ENCODE measurements at places on chromosomes 11 and 22.

DNA sequence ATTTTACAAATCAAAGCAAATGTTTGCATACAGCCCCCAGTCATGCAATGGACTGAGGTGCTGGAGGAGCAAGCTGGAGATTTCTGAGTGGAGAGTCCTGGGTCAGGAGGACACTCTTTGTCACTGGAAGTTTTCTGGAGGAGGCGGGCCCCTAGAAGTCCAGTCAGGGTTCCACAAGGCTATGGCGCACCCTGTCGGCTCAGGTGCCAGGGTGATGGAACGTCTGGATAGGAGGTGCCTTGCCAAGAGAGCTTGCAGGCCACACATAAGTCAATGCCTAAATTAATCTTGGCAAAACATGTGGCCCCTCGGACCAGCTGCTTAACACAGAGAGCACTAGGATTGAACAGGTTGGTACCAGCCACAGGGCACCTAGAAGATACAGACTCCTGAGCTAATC, 174.7 kb upstream of the CADM1 start:
- DNase-seq, result no peak

DNA sequence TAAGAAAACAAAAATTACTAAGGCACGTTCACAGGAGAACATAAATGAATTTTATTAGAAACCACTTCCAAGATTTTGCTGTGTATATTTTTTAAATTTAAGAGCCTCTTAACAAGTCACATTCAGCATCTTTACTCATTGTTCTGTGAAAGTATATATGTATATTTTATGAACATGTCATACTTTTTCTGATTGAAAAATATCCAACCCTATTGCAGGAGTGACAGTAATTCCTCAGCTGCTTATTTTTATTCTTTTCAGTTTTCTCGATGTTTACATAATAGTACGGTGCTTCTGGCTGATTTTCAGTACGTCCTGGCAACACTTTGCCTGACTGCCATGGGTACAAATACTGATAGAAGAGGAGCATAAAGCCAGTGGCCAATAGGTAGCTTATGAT, 41.8 kb downstream of the XKR3 start:
- DNase-seq, result no peak

- no peak for DNase-seq
These were observed at the start of gene DNAJB13 for GRCh38 chr11:73950869-73951710. DNAJB13 (plus strand) TSS chr11:73951026; CDS start chr11:73951070, 44 bp downstream.

DNA sequence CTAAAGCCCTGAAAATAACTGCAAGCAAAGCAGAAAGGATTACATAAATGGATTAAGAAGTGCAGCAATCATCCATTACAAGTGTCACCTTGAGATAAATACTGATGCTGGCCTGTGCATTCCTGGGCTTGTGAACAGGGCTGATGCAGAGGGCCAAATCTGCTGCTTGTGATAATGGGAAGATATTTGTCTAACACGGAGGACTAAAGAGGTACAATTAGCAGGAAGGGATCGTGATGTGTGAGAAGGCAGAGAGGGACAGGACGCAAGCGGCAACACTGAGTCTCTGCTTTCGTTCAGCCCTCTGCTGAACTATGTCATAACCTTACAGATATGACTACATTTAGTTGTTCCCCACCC, 107.7 kb upstream of the DDI1 start:
- no peak for DNase-seq

- no peak for DNase-seq
These were observed 291.2 kb downstream of the CADM1 start for GRCh38 chr11:115213007-115213406.

DNA sequence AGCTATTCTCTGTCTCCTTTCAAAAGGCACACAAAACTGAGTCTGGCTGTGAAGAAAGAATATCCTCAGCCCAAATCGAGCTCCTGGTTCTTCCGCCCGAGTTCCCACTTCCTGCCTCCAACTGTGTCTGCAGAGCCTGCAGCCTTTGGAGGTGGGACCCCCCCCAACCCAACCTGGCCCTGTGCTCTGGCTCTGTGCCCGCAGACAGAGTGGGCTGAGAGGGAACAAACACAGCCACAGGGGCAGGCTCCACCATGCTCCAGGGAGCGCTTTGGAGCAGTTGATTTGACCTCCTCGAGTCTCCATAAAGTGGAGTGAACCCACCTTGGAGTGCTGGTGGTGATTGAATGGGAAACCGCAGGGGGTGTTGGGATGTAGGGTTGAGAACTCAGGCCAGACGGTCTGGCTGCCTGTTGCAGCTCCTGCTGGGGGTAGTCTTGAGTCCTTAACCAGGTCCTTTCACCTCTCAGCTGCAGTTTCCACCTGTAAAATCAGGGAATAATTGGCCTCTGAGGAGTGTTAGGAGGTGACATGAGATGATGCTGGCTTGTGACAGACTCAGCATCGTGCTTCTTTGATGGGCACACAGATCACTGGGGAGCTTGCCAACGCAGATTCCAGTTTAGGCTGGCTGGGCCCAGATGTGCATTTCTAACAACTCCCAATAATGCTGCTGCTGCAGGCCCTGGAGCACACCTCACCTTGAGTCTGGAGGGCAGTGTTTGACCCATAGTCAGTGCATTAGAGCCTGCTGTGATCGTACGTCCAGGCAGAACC, 11.4 kb downstream of the DAGLA start:
- no peak for DNase-seq

GRCh38 chr11:128949791-128950454, 7.3 kb upstream of the TP53AIP1 start:
- no peak for DNase-seq

GRCh38 chr22:23682827-23683355, 7.9 kb upstream of the RGL4 start:
- DNase-seq, result no peak

DNA sequence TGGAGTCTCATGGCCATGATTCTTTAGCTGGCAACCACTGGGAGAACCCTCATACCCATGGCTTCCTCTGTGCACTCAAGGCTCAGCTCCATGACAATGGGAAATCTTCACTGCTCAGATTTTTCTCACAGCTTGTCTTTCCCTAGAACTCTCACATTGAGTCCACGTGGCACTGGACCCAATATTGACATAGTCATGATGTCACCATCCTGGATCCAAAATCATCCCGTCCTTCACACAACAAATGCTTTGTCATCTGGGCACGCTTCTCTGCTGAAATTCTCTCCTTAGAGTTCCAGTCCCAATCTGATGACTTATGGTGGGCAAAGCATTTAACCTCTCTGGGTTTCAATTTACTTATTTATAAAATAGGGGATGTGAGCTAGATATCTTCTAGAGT, 37.7 kb upstream of the CD44 start:
- DNase-seq, result no peak

- DNase-seq, result peak; percentile 99
These were observed 35.8 kb downstream of the MAML2 start for GRCh38 chr11:96306933-96307775.

- no peak for DNase-seq
These were observed 57.0 kb upstream of the LYVE1 start for GRCh38 chr11:10625281-10625981.

DNA sequence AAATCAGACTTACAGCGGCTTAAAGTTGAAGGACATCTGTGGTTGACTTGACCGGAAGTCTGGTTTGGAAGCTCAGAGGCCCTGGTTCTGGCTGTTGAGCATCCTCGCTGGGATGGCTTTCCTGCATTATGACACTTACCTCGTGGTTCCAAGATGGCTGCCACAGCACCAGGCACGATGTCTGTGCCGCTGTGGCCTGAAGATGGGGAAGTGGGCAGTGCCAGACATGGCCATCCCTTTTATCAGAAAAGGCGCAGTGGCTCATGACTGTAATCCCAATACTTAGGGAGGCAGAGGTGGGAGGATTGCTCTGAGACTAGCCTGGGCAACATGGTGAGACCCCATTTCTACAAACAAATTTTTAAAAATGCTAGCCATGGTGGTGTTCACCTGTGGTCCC, 40.5 kb downstream of the CD82 start:
- no peak for DNase-seq

- no peak for DNase-seq
These were observed 742 bp downstream of the P2RY2 start for GRCh38 chr11:73218830-73219215.

DNA sequence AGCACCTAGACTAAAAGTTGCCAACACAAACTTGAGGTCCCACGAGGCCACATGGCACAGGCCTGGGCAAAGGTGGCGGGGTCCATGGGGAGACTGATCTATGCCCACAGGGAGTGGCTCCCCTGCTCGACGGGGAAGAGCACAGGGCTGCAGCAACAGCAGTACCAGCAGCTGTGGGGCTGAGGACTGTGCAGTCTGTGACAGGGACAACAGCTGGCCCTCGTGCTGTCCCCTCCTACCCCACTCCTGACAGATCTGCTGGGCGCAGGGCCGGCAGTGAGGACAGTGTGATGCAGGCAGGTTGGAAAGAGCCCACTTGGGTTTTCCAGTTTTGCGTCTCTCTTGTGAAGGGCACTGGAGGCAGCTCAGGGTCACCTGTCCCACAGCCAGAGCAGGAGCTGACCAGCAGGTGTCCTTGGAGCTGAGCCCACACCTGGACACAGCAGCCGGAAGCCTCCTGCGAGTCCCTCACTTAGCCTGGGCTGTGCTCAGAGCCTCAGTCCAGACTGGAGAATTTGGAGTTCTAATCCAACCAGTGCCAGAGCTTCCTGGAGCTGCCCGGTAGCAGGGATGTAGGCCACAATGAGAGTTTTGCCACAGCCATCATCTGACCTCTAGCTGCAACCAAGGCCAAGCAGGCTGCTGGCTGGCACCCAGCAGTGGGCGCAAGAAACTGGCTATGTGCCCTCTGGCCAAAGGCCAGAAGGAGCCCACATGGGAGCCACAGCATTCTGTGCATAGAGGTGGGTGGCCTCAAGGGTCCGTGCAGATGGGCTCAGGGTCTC, 3.6 kb upstream of the GAS2L1 start:
- no peak for DNase-seq

DNA sequence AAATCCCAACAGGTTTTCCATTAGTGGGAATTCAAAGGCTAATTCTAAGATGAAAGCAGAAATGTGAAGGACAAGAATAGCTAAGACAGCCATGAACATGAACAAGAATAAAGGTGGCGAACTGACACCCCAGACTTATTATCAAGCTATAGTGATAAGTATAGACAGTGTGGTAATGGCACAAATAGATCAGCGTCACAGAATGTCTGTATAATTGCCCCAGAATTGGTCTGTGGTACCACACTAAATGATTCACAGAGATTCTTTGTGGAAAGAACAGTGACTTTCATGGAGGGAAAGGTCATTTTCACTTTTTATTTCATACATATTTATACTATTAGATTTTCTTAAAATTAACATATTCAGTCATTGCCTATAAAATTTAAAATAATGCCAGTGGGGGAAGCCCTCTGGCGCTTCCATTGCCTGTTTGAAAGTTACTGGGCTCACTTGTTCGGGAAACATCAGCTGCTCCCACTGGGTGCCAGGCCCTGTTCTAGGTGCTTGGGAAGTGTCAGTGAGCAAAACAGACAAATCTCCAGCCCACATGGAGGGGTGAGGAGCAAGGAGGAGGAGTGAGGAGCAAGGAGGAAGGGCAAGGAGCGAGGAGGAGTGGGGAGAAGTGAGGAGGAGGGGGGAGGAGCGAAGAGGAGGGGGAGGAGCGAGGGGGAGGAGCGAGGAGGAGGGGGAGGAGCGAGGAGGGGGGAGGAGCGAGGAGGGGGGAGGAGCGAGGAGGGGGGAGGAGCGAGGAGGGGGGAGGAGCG, 11.3 kb upstream of the NLRP6 start:
- no peak for DNase-seq

- DNase-seq, result no peak
These were observed 52.2 kb downstream of the C22orf42 start for GRCh38 chr22:32106930-32107329.

- no peak for DNase-seq
These were observed 657 bp downstream of the CWC15 start for GRCh38 chr11:94972700-94973098.

GRCh38 chr11:68727783-68728182, 23.5 kb downstream of the TESMIN start:
- DNase-seq, result no peak

- no peak for DNase-seq
These were observed 2.3 kb upstream of the TBX1 start for GRCh38 chr22:19757985-19758895.

- no peak for DNase-seq
These were observed 217.7 kb downstream of the CNTN5 start for GRCh38 chr11:99238401-99238800.

- no peak for DNase-seq
These were observed 31.9 kb downstream of the FLI1 start for GRCh38 chr11:128725630-128726319.

- peak; percentile 45 for DNase-seq
These were observed 75.0 kb downstream of the JRKL start for GRCh38 chr11:96464700-96465307.

- no peak for DNase-seq
These were observed 24.1 kb downstream of the GRAMD1B start for GRCh38 chr11:123454060-123454651.

- no peak for DNase-seq
These were observed 612.8 kb downstream of the INSC start for GRCh38 chr11:15727520-15727914.

DNA sequence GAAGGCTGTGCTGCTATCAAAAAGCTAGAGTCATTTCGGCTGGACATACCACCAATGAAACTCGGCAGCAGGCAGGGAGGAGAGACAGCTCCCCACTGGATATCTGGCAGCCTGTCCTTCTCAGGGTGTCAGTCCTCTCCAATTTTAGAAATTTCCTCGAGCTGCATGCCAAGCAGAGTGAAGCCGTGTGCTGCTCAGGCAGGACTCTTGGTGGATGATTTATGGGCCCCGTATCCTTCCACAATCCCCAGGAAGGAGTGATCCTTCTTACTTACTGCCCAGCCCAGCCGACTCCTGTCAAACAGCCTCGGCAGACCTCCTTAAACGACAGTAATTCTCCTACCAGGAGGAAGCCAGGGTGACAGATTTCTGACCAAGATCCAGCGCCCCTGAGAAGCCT, 410.4 kb downstream of the TENM4 start:
- no peak for DNase-seq

- DNase-seq, result no peak
These were observed 212.5 kb downstream of the CTTN start for GRCh38 chr11:70610566-70611565.

GRCh38 chr11:130866831-130867230, 49.4 kb downstream of the SNX19 start:
- DNase-seq, result no peak

- DNase-seq, result no peak
These were observed 235.6 kb downstream of the FAT3 start for GRCh38 chr11:92460213-92460612.

GRCh38 chr11:135004495-135004894, 592.5 kb upstream of the B3GAT1 start:
- DNase-seq, result no peak

DNA sequence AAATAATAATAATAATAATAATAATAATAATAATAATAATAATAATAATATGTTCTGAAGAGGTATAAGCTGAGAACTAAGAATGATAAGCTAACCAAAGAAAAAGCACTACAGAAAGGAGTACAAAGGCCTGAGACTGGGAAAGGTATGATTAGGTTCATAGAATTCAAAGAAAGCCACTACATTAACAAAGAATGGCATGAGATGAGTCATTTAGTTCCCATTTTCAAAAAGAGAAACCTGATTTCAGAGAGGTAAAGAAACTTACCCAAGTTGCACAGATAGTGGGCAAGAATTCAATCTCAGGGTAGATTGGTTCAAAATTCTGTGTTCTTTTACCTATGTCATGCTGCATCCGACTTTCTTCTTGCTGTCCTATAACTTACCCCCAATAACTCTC, 350.9 kb downstream of the TTC28 start:
- no peak for DNase-seq

Data from HS-27A (cell line).